Brain microvascular endothelial cell (primary cell): ENCODE measurements at places on chromosomes 3 and 15.

GRCh38 chr15:84934942-84935729 is 46.5 kb upstream of the PDE8A start:
- DNase-seq: no peak

DNA sequence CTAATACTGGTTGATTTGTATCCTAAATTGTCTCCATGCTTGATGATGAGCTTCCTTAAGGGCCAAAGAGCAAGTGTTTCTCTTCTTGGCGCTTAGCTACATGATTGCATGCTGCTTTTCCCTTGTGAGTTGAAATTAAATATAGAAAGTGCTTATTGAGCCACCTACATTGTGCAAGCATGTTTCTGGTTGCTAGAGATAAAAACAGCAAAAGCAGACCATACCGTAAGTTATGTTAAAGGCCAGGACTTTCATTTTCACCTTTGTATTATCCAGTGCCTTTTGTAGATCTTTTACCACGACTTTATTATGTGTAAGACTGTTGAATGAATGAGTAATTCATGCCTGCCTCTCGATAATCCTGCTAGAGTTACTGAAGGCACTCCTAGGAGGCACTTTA is 41.9 kb upstream of the CCNB2 start:
- no peak for DNase-seq

DNA sequence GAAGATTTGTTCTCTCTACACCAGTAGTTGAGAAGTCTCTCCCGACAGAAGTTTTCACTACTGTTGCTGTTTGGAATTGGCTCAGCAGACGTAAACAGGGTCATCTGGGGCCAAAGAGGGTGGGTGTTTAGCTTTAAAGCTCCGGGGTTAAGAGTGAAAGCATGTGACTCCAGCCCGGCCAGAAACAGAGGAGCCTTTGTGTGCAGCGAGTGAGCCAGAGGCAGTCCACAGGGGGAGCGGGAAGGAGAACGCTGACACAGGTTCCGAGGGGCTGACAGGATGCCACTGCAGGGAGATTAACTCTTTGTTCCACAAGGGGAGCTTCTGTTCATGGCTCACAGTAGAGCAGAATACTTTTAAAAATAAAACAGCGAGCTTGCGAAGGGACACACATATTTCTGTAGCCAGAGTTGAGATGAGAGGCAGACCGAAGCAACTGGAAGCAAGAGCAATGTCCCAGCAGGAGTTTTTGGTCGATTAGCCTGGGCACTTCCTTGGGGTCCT is 26.9 kb downstream of the BMF start:
- DNase-seq: peak; percentile 62

GRCh38 chr15:66565141-66565641 is 607 bp downstream of the LCTL start:
- DNase-seq: no peak

- DNase-seq: peak; percentile 72
Observed at GRCh38 chr3:132352556-132353143, 35.4 kb downstream of the ACP3 start.

GRCh38 chr3:128215800-128216495 is 62.7 kb downstream of the EEFSEC start:
- DNase-seq: no peak

DNA sequence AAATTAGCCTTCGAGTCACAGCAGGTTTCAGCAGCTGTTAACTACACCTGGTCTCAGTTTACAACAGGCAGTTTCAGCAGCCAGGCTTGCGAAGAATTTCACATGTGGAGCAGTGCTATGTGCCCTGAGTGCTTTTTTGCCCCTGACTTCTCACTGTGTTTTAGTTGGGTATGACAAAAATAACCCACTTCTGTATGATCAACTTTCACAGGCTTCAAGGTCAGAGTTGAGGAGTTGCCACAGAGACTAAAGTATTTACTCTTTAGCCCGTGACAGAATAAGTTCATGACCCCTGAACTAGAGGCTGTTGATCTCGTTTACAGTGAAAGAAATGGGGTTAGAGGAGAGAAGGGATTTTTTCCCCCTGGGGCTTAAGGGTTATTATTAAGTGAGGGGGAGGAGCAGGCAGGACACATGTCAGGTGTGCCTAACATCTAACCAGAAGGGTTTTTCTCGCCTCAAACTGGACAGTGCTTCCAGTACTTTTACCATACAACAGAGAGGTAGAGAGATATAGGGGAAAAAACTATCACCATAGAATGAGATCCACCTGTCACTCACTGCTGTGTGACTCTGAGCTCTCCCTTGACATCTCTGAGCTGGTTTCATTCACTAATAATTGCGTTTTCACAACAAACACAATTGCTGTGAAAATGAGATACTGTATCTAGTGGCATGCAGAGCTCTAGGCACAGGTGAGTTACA is 14.0 kb upstream of the TOPBP1 start:
- DNase-seq: no peak

- DNase-seq: no peak
Observed at GRCh38 chr3:178602856-178603255, 66.6 kb downstream of the KCNMB2 start.

GRCh38 chr15:68821841-68822381 is 1.2 kb upstream of the ANP32A start:
- no peak for DNase-seq

DNA sequence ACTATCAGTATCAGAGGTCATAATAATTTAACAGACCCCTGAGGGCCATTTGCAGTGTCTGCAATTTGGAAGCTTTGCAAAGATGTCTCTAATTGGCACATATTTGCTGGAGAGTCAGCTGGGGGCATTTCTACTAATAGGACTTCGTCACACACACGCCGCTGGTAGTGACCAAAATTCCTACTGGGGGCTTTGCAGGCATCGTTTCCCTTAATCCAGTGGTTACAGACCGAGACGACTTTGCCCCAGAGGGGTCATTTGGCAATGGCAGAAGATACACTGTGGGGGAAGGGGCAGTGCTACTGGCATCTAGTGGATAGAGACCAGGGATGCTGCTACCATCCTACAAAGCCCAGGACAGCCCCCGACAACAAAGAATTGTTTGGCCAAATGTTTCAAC is 151.0 kb upstream of the LRTM1 start:
- DNase-seq: no peak

DNA sequence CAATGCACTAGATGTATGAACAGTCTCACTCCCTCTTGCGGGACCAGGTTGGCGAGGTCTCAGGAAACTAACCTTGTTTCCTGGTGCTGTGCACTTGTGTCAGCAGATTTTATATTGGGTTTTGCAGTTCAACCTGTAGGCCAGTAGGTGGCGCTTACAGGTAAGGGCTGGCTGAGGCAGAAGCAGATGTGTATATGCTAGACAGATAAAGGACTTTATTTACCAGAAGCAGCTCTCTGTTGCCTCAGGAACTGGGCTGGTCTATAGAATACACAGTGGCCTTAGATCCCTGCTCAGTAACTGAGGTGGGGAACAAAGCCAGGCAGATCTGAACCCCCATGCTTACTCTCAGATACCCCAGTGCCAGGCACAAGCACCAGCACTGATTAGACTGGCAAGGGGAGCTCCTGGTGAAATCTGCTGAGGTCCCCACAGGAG is 296.8 kb downstream of the DOCK3 start:
- DNase-seq: peak; percentile 28

- DNase-seq: no peak
Observed at GRCh38 chr3:126424751-126425150, 30.0 kb downstream of the CFAP100 start.

DNA sequence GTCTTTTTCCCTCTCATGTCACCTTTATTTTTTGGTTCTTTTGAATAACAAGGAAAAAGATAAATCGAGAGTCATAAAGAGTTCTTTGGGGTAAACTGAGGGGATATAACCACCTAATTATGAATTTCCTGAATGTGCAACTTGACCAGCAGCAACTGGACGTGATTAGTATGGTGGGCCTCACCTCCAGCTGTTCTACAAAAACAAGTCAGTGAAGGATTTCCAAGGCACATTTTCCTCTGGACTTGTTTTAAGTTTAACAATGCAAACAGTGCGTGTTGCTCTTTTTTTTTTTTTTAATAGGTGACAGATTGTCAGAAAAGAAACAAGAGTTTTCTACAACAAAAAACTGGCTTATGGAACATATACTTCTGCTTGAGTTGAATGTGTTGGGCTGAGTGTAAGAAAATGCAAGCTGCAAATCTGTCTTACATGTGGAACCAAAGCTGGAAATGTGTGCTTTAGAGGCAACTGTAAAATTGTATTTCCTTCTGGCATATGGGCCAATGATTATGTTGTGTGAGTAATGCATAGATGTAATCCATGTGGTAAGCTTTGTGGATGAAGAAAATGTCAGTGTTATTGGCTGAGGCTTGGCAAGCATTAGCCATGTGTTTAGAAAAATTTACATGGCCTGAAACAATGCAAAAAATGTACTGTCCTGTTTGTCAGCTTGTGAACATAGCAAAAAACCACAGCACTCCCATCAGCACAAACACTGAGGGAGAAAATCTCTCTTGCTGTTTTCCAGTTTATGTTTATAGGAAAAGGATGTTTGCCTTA is 44.5 kb upstream of the FNDC3B start:
- peak; percentile 75 for DNase-seq

- DNase-seq: no peak
Observed at GRCh38 chr3:135792858-135793475, 172.6 kb upstream of the PPP2R3A start.

- no peak for DNase-seq
Observed at GRCh38 chr3:140715035-140715434, 37.2 kb downstream of the TRIM42 start.

DNA sequence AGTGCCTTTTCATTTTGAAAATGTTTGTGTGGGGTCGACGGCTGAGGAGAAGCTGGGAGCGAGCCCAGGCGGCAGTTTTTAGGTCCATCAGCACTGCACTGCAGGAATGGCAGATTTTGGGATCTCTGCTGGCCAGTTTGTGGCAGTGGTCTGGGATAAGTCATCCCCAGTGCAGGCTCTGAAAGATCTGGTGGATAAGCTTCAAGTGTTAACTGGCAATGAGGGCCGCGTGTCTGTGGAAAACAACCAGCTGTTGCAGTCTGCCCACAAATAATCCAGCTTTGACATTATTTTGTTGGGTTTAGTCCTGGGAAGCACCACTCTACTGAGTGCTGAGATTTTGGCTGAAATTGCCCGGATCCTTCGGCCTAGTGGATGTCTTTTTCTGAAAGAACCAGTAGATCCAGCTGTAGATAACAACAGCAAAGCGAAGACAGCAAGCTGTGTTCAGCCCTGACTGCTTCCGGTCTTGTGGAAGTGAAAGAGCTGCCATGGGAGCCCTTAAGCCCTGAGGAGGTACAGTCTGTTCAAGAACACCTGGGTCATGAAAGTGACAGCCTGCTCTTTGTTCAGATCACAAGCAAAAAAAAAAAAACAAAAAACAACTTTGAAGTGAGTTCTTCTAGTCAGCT is 13.1 kb upstream of the ANP32A start:
- no peak for DNase-seq

- no peak for DNase-seq
Observed at GRCh38 chr3:17891139-17891856, 148.9 kb upstream of the TBC1D5 start.

DNA sequence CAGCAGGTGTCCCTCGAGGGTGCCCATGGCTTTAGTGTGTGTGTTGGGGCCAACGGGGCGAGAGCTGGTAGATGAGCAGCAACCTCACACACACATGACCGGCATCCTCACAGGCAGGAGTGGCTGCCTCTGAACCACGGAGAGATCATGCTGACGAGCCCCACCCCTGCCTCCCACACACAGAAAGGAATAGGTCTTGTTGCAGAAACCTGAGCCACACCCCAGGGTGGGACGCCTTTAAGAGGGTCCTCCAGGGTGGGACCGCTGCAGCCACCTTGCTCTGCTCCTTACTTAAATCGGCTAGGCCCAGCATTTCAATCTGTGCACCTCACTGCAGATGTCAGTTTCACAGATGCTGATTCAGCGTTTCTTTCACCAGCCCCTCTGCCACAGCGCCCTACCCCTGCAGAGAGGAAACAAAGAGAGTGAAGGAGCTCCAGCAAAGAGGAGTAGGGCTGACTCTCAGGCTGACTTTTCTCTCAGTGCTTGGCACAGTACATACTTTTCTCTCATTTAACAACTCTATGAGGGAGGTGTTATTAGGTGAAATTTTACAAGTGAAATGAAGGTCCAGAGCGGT is 61.2 kb upstream of the EPHB3 start:
- no peak for DNase-seq

GRCh38 chr15:67066041-67066958 is 898 bp downstream of the SMAD3 start:
- DNase-seq: no peak

- DNase-seq: no peak
Observed at GRCh38 chr3:23882487-23882918, 34.3 kb downstream of the NKIRAS1 start.

DNA sequence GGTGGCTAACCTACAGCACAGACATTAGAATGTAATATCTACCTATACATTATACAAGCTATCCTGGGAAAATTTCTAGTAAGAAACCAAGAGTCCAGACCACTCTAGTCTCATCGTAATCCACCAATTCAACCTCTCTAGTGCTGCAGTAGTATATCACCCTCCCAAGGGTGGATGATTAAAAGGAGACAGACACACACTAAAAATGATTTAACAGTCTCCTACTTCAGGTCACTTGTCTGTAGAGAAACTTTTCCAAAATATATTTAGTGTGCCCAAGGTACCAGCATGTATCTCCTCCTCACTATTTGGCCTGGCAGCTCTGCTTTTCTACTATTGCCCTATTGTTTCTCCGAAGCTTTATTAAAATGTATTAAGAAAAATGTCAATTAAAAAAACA is 45.0 kb downstream of the ZBTB20 start:
- DNase-seq: no peak

GRCh38 chr3:145013931-145014330 is 1042.3 kb downstream of the DIPK2A start:
- no peak for DNase-seq

DNA sequence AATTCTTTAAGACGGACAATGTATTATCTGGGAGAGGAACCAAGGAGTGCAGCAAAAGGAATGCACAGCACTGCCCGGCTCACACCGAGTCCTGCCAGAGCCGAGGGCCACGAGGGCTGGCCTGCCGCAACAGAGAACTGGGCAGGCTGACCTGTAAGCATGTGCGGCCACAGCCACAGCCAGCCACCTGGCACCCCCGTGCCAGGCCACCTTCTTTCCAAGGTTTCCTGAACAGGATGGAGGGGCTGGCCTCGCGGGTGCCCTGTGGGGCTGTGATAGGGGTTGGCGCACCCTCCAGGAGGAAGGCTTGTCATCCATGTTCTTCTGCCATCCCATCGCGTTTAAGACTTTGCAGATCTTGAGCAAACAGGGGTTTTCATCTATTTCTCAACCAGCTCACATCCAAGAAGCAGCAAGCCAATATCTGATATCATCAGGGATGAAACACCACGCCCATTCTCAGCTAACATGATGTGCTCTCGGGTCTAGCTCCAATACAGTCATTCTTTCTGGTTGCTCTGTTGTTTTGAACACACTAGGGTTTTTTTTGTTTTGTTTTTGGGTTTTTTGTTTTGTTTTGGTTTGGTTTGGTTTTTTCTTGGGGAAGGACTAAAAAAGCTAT is 10.2 kb downstream of the CA12 start:
- peak; percentile 53 for DNase-seq

GRCh38 chr15:50880651-50881114 is 27.8 kb upstream of the AP4E1 start:
- DNase-seq: no peak

- DNase-seq: no peak
Observed at GRCh38 chr3:12793701-12794100, 2.8 kb upstream of the CAND2 start.

- no peak for DNase-seq
Observed at GRCh38 chr3:58683001-58683458, 16.5 kb upstream of the FAM3D start.
